ENCODE measurements at places on chromosomes 3 and 15.
A peak's percentile ranks its signal among the peaks of the same experiment; 100 is the strongest.

DNA sequence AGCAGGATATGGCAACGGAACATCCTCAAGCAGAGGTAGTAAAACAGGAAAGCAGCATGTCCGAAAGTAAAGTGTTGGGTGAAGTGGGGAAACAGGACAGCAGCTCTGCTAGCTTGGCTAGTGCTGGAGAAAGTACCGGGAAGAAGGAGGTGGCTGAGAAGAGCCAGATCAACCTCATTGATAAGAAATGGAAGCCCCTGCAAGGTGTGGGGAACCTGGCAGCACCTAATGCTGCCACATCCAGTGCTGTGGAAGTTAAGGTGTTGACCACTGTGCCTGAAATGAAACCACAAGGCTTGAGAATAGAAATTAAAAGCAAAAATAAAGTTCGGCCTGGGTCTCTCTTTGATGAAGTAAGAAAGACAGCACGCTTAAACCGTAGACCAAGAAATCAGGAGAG is 14.3 kb upstream of the ZBTB47 start:
- DNase-seq: no peak

- no peak for DNase-seq
These were observed 24.8 kb downstream of the CBLB start for GRCh38 chr3:105843994-105844393.

GRCh38 chr3:56759532-56759931 is 42.2 kb downstream of the ARHGEF3 start:
- no peak for DNase-seq

- no peak for DNase-seq
These were observed 1.5 kb upstream of the TM4SF19 start for GRCh38 chr3:196339493-196340254.

- DNase-seq: no peak
These were observed 45.2 kb downstream of the CGNL1 start for GRCh38 chr15:57421551-57421950.

GRCh38 chr3:154223519-154223918 is 100.8 kb downstream of the DHX36 start:
- no peak for DNase-seq

- no peak for DNase-seq
These were observed 14.3 kb downstream of the FLNB start for GRCh38 chr3:58022490-58022889.

DNA sequence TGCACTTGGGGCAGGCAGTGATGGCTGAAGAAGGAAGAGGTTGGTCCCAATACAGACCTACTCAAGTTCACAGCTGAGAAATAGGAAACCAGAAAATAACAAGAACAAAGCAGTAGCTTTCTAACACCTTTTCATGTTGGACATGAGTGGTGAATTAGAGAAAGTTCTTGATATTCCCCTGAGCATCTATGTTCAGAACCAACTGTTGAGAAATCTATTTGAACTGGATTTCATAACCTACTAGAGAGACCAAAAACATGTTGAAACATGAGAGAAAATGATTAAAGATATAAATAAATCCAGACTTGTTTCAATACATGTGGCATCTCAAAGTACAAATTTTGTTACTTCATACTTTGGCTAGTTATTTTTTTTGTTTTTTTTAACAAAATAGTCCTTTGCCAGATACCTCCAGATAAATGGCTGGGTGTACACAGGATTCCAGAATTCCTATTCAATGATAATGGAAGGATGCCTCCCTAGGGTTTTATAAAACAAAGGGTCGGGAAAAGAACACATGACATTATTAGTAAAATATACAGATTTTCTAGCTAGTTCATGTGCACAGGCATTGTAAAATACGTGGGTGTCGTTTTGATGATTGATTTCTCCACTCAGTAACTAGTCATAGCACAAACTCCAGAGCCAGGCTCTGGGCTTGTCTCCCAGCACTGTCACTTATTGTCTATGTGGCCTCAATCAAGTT is 34.4 kb upstream of the TNFSF10 start:
- no peak for DNase-seq

GRCh38 chr3:181178991-181179390 is 189.5 kb upstream of the DNAJC19 start:
- DNase-seq: no peak

DNA sequence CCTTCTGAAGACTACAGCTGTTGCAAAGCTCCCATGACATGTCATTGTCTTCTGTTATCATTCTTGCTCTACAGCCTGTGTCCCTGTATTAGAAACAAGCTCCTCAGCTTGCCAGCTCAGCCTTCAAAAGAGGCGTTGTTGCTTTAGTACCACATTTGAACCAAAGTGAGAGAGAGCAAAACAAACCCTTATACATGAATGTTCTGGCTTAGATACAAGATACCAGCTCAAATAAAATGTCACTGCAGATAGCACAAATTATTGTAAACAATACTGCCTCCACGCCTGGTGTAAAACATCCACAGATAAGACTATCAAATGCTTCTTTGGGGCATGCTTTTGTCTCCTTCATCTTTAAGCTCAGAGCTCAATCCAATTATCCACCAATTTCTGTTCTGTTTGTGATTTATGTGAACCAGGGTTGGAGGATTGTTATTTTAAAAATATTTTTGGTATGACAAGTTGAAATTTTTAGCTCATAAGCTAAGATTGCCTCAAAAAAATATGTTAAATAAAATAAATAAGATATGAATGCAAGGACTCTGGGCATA is 403.6 kb upstream of the CDIN1 start:
- no peak for DNase-seq

GRCh38 chr3:4741404-4742307 is 237.6 kb upstream of the BHLHE40 start:
- DNase-seq: no peak

GRCh38 chr15:89457086-89457485 is 39.3 kb downstream of the RHCG start:
- DNase-seq: no peak

DNA sequence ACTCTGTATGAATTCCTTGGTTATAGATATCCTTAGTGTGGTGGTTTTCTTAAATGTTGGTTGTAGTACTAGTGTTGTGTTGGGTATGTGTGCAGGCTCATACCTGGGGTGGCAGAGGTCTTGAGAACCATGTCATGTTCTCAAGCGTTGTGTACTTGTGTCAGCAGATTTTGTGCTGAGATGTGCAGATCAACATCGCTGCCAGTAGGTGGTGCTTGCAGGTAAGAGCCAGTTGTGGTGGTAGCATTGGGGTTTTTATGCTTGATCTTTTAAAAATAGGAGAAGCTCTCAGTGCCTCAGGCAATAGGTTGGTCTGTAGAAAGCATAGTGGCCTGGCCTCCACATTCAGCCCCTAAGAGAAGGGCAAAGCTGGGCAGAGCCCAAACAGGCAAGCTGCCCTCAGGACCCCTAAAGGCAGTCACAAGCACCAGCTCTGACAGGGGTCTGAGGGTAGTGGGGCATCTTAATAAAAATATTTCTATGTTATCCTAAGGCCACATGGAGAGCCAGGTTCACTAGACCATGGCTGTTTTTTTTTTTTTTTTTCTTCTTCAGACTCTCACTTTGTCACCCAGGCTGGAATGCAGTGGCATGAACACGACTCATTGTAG is 164.0 kb downstream of the IL20RB start:
- DNase-seq: no peak

DNA sequence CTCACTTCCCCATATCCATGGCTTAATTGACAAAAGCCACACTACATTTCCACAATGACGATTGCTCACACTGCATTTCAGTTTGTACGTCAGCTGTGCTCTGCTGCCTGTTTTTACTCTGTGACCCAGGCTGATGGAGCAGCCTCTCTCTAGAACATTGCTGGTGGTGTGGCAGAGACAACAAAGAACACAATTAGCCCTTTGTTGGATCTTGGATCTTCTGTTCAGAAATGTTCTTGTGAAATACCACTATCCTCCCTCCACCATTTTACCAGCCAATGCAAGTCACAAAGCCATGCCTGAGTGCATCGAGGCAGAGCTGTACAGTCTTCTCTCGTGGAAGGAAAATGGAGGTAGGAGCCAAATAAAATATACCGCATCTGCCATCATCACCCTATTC is 56.9 kb upstream of the TBC1D5 start:
- DNase-seq: no peak

GRCh38 chr3:113485161-113485609 is 29.8 kb downstream of the SPICE1 start:
- no peak for DNase-seq

- peak; percentile 66 for DNase-seq
These were observed 3.1 kb downstream of the PLXNA1 start for GRCh38 chr3:126986001-126986400.

DNA sequence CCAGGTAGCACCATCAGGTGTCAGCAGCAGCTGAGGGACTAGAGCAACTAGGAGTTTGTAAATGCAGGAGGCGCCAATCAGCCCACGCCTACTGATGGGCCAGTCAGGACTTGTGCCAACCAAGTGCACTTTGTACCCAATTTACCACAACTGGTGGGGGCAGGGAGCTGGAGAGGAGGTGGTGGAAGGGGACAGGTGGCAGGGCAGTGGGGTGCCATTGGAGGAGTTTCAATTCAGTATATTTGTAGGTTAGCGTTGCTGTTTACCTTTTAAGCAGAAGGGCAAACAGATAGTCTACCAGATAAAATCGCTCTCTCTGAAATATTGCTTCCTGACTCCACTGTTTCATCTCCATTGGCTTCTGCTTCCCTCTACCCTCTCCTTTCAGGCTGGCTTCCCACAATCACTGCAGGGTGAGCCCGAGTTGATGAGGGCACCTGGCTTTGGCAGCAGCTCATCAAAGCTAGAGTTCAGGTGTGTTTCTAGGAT is 75.7 kb downstream of the TRIM69 start:
- DNase-seq: no peak

DNA sequence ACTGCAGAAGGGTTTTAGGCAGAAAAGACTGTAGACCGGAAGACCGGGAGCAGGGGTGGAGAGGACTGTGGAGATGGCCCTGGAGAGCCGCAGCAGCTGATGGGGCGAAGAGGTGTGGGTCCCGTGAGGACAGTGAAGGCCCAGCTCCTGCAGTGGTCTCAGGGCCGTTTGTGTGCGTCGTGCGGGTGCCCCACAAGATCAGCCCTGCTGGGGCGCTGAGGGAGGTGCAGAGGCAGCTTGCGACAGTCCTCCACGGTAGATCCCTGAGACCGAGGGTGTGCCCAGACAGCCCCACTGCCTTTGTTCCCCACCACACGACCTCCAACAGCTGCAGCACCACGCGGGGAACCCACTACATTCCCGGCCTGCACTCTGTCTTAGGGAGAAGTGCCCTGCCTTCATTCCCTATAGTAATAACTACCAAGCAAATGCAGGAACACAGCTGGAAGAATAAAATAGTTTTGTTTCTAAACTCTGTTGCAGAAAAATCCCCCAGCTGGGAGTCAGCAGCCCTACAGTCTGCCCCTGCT is 19.0 kb upstream of the CRABP1 start:
- no peak for DNase-seq

DNA sequence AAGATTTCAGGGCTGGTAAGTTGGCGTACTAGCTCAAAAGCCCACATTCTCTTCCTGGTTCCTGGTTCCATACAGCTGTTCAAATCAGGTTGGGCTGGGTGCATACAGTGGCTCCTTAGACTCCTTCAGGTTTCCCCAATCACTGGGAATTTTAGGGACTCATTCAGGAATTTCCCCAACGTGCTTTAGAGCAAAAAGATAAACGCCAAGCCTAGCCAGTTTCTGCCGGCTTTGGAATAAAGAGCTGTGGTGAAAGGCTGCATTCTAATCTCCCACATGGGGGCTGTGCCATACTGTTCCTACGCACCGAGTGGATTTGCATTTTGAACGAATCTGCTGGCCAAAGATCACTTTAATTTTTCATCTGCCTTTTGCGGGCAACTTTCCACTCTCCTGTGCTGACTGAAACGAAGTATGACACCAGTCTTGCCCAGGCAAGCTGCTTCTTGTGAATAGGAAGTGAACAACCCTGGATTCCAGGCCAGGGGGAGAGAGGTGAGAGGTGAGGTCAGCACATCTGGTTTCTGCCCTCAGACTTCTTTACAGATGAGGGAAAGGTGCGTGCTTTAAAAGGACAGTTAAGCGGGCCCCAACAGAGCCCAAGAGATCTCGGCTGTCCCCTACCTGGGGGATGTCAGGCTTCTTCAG is 184.2 kb upstream of the PDZRN3 start:
- no peak for DNase-seq

DNA sequence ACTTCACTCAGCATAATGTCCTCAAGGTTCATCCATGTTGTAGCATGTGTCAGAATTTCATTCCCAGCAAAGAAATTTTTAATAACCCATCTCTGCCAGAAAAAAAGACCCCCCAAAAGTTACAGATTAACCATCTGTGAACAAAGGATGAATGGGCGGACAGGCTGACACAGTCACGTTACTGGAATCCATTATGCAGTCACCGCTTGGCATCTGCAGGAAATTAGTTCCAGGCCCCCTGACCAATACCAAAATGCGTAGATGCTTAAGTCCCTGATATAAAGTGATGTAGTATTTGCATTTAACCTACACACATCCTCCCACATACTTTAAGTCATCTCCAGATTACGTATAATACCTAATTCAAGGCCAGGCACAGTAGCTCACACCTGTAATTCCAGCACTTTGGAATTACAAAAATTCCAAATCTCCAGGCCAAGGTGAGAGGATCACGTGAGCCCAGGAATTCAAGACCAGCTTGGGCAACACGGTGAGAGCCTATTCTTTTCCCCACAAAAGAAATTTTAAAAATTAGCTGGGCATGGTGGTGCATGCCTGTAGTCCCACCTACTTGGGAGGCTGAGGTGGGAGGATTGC is 1.5 kb upstream of the SLC12A8 start:
- no peak for DNase-seq

DNA sequence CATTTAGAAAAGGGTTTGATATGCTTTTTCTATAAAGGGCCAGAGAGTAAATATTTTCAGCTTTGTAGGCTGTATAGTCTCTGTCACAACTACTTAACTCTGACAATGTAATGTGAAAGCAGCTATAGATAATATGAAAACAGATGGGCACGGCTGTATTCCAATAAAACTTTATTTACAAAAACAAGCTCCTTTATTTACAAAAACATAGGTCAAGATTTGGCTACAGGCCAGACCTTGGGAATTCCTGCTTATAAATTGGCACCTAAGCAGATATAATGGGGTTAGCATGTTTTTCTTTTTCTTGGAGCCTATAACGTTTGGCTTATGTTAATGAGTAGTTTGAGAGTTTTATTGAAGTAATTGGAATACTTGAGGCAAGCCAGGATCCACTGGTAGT is 119.4 kb upstream of the CGNL1 start:
- no peak for DNase-seq

DNA sequence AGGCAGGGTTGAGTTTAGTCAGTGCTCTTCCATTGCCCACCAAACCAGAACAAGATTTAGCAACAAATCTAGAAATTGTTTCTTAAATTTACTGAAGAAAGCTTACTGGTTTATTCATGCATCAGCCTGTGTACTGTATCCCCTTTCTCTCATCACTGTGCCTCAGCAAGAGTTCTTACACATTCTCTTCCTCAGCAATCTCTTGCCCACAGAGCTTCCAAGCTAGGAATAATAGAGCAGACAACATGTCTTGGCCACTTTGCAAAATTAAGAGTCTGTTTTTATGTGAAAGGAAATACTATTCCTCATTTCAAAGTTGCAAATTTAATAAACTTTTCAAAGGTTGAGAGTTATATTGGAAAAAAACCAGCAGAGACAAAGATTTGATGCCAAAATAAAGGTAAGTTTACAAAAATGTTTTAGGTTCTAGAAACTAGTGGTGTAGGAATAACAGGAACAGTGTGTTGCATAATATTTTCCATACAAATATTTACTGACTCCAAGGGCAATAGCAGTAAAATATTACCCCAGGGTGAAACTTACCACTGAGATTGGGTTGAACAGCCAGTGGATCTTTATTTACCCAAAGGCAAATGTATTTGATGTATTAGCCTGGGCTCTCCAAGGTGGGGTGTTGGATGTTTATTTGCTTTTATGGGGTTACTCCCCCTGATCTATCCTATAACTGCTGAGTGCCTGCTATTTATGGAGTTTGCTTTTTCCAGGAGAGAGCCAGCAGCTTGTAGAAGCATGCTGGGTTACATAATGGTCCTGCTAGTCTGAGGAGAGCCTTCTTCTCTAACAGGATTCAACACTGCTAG is 276.7 kb downstream of the ADAMTSL3 start:
- no peak for DNase-seq

All from NCI-H2227 treated with DMSO at 0.1 percent for 48 hours (cell line).